Progenitor cell of endocrine pancreas (in vitro differentiated cells): ENCODE measurements at places on chromosomes 5 and 9. TPM values are rescaled to one million over a fixed set of nuclear protein-coding genes. Genes with fewer than 3 reads are reported as not detected.

GRCh38 chr5:108919591-108920326 lies 172.1 kb downstream of the FER start:
- no peak for DNase-seq

GRCh38 chr5:114407783-114408182 lies 45.9 kb downstream of the KCNN2 start:
- DNase-seq, result no peak

DNA sequence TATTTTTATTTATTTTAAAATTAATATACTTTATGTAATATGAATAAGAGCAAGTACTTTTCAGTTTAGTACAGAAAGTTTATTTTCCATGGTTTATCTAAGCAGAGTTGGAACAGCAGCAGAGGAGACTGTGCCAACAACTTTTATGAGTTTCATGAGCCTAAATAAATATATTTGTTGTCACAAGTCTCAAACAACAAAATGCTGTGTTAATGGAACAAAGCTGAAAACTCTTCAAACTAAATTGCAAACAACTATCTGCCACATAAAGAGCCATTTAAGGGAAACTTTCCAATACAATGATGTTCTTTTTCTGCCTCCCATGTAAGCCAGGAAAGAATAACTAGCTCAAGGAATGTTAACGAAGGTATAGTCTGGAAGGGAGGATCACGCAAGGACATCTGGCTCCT lies 96.1 kb downstream of the FBN2 start:
- no peak for DNase-seq

GRCh38 chr5:131548176-131548575 lies 86.9 kb downstream of the RAPGEF6 start:
- DNase-seq, result no peak

DNA sequence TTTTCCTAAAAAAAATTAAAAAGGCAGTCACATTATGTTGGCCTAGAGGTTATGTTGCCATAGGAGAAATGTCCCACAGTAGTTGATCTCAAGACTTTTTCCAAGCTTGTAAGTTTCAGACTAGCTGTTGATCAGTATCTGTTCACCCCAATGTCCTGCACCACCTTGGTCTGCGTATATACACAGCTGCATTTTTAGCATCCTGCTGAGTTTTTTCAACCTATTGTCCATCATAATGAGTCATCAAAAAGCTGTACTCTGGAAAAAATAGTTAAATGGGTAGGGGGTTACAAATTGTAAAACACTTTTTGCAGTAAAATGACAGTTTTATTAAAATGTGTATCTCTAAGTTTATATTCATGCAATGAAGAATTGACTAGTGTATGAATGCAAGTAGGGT lies 53.2 kb upstream of the TMEM171 start:
- no peak for DNase-seq

DNA sequence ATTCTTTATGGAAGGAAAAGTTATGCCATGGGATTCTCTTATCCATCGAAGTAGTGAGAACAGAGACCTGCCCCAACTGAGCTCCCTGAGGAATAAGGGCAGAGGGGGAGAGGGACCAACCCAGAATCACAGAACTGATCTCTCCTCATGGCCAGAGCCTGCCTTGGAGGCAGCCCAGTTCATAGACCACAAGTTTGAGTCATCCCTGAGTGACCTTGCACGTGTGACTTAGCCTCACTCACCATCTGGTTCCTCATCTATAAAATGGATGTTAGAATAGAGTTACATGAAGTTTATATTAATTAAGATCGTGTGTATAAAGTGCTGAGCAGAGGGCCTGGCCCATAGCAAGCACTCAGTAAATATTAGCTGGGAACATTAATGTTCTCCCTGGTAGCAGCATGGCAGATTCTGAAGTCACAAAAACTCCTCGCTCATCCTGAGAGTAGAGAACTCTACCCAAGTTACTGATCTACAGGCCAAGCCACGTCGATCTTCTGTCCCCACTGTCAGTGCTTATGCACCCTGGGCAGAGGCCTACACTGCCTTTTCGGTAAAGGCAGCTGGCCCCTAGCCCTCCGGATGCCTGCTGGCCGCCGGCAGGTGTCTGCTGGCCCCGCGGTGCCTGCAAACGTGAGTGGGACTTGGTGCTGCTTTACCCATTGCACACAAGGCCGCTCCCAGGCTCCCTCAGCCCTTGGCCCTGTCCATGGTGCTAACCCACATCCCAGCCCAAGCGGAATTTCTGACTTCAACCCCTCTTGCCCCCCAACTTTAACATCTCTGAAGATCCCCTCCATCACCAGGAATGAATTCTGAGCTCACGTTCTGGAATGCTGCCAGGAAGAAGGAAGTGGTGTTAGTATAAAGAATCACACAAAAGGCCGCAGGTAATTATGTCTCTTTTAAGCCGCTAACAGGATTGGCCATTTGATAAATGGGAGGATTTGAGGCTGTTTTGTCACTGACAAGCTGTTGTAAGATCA lies 61.1 kb upstream of the ARAP3 start:
- DNase-seq, result peak; percentile 64

DNA sequence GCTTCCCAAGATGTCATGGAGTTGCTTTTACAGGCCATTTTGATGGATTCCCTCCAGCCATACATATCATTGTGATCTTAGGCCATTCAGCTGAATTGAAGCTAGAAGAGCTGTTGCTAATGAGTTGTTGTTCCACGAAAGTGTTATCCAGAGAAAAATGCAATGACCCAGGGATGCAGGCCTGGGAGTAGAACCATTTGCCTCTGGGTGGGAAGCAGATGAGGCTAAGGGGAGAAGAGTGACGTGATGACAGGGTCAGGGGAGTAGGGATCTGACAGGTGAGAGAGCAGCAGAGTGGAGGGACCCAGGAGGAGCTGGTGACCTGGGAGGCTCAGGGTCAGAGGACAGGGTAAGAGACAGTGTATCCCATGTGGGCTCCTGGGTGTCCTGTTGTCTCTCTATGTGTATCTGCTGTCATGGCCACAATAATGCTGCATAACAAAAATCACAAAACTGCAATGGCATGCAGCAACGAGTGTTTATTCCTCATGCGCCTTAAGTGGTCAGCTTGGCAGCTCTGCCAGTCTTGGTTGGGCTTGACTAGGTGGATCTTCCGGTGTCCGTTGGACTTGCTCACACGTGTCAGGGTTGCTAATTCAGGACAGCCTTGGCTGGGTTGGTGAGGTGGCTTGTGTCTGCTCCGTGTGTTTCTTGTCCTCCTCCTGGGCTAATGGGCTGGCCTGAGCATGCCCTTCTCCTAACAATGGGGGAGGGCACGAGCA lies 90.6 kb downstream of the LIFR start:
- no peak for DNase-seq

- no peak for DNase-seq
Measured at GRCh38 chr5:179994583-179995323, 76.8 kb downstream of the RNF130 start.

- no peak for DNase-seq
Measured at GRCh38 chr5:150114773-150115408, 28.5 kb upstream of the CSF1R start.

DNA sequence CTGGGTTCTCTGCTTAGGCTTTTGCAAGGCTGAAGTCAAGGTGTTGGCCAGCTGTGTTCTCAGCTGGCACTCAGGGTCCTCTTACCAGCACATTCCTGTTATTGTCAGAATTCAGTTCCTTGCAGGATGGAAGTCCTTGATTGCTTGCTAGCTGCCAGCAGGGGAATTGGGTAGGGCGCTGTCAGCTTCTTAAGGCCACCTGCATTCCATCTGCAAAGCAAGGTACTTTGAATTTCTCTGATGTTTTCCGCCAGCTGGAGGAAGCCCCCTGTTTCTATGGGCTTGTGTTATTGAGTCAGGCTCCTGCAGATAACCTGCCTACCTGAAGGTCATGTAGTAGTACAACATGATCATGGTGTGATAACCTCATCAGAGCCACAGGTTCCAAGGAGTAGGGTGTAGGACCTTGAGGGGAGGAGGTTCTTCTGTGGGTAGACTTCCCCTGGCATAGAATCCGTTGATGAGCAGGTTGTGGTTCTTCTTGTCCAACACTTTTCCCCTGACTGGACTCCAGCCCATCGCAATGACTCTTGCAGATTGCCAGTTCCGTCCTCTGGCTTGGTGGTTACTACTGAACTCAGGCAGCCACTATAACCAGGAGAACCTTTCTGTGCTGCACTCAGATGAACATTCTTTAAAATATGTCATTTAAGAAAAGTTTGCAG lies 6.8 kb downstream of the TENT4A start:
- no peak for DNase-seq

- no peak for DNase-seq
Measured at GRCh38 chr5:173108914-173109313, 35.4 kb upstream of the BNIP1 start.

DNA sequence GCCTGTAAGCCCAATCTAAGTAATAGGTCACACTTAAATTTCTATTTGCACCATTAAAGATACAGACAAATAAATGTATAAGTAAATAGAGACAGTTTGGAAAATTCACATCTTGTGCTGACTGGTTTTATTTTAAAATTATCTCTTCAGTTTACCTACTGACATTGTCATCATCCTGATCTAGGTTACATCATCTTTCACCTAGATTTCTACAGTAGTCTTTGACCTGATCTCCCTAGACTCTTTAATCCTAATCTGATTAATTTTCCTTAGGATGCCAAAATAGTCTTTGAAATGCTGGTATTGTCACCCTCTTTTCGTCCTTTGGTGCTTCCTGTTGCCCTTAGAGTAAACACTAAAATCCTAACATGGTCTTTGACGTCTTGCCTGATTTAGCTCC lies 43.9 kb downstream of the NDUFS4 start:
- no peak for DNase-seq

GRCh38 chr9:126215486-126215885 lies 111.1 kb upstream of the MVB12B start:
- no peak for DNase-seq

DNA sequence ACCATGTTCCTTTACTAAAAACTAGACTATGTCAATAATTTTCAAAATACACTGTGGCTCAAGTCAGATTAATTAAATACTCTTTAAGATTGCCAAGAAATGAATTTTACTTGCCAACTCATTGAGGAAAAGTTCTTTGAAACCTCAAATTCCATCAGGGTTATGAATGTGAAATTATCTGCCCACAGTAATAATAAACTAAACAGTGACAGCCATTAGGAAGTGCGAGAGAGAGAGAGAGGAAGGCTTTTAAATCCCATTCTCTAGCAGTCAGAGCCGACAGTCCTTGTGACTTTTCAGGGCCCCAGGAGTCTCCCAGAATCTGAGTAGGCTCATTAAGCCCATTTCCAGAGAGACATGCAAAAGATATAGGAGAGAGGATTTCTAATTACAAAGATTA lies 236.1 kb downstream of the MARCHF11 start:
- DNase-seq, result no peak

DNA sequence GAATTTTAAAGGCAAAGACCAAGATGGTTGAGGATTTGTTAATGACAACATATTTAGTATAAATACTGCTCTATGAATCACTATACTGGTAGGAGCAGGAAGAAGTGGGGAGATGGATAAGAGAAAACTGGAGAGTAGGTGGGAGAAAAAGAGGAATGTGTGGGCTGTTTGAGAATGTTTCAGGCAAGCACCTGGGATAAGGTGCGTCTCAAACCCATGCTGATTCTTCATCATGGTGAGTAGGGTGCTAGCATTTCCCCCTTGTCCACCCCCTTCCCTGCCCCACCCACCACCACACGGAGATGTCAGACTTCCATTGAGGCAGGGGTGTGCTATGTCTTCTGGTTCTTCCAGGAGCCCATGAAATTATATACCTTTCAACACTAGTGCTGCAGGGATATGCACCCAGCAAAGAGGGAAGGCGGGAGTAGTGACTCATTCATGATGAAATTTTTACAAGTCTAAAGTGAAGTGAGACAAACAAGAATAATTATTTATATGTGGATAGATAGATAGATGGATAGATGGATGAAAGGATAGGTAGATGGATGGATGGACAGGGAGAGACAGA lies 54.3 kb downstream of the MTX3 start:
- no peak for DNase-seq

DNA sequence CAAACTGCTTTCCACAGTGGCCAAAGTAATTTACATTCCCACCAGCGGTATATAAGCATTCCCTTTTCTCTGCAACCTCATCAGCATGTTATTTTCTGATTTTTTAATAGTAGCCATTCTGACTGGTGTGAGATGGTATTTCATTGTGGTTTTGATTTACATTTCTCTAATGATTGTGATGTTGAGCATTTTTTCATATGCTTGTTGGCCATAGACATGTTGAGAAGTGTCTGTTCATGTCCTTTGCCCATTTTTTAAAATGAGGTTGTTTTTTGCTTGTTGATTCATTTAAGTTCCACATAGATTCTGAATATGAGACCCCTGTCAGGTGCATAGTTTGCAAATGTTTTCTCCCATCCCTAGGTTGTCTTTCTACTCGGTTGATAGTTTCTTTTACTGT lies 254.5 kb upstream of the MPDZ start:
- no peak for DNase-seq

- DNase-seq, result no peak
Measured at GRCh38 chr9:113223963-113224362, 2.6 kb downstream of the SLC31A1 start.

NR2F1-AS1 gene
- total RNA-seq, result 6.3 and 10.6 TPM in 2 replicates

TCF7 gene
- 14.4 and 16.6 TPM in 2 replicates for total RNA-seq

POU5F2 gene
- total RNA-seq, result 0.96 and 1.1 TPM in 2 replicates

TRIM7 gene
- total RNA-seq, result not detected in 2 replicates

SVEP1 gene
- 0.26 and 0.42 TPM in 2 replicates for total RNA-seq

ENTREP1 gene
- total RNA-seq, result 3.6 and 3.7 TPM in 2 replicates

STK32A gene
- total RNA-seq, result 1.3 and 2.4 TPM in 2 replicates
